ENCODE measurements at places on chromosomes 12 and 14. TPM values are rescaled to one million over a fixed set of nuclear protein-coding genes. Genes with fewer than 3 reads are reported as not detected.

Gene MUCL1
- not detected for total RNA-seq

Gene BAG5
- 30.4 TPM for total RNA-seq

Gene OAS1
- total RNA-seq: 0.28 TPM

Gene SUOX
- total RNA-seq: 9.2 TPM

Data from smooth muscle cell of bladder (primary cell).